HFFc6 (cell line): ENCODE measurements at places on chromosomes 5 and 9. TPM values are rescaled to one million over a fixed set of nuclear protein-coding genes. Genes with fewer than 3 reads are reported as not detected.

Gene EIF4EBP3
- total RNA-seq = 2.2 to 3.6 TPM (median 3.0 TPM) in 3 replicates

GRCh38 chr9:135583688-135584011, 22.1 kb downstream of the PAEP start:
- no peak for DNase-seq

DNA sequence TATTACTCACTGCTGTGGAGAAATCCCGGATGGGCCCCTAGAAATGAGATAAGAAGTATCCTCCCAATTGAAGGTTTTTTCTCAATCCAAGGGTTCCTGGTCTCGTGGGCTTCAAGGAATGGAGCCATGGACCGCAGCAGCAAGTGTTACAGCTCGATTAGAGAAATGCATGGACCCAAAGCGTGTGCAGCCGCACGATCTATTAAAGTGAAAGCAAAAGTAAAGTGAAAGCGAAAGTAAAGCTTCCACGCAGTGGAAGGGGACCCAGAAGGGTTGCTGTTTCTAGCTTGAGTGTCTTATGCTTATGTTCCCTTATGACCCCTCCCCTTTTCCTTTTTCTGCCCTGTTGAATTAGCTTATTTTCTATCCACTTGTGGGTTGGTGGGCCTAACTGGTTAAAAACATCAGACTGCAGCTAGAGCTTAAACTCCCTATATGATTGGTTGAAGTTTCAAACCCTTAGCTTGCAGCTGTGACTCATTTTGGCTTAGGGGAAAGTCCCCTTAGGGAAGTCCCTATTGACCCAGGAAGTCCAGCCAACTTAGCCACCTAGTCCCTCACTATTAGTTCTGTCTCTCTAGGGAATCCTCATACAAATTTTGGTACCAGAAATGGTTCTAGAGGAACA, 1111.8 kb downstream of the TAF11L14 start:
- no peak for DNase-seq

Gene PRDM9
- not detected in 2 replicates for total RNA-seq

- DNase-seq = no peak
Measured at GRCh38 chr5:125348221-125348692, 601.8 kb upstream of the ZNF608 start.

DNA sequence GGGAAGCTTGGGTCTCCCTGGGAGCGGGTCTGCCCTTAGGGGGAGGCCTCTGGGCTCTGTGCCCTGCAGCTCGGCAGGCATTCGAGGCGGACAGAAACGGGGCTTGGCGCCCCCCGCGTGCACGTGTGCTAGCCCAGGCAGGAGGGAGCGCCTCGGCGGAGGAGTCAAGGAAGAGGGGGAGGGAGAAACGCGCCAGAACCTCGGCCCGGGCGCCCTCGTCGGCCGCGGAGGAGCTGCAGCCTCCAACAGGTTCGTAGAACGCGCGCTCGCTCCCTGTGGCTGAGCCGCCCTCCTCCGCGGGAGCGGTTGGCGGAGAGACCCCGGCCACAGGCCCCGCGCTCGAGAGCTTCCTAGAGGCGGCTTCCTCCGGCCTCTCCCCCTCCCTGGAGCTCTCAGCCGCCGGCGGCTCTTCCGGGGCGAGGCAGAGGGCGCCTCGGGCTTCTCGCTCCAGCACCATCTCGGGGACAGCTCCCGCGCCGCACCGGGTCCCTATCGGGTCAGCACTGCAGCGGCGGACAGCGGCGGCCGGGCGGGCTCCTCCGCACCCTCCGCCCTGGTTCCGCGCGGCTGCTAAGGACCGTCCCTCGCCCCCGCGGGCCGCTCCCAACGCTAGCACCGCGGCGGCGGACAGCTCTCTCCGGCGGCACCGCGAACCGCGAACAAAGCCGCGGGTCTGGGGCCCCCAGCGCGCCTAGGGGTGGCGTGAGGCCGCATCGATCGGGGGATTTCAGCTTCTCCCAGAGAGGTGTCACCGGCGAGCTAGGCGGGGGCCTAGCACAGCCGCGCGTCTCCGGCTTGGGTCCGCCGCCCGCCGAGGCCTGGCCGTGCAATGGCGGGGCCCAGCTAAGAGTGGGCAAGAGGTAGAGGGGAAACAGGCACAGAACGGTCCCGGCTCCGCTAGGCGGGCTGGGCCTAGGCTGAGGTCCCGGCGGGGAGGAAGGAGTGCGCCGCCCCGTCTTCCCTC, 74.6 kb upstream of the CPLX2 start:
- peak; percentile 55 for DNase-seq
